ENCODE measurements at places on chromosomes 13 and 19.

DNA sequence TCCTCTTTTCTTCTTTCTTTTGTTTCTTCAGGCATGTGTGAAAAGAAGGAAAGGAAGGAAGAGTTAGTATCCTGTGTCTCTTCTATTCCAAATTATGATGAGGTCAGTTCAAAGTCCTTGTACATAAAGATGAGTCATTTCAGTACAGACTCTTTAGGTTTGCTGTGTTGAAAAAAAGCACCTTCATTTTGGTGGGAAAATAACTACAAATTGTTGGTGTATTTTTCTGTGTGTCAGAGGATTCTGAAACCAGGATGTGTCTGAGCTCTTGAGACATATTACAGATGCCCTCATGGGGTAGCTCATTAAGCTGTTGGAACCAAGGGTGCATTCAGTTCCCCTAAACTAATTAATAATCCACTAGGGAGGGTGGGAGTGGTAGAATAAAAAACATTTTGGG lies 5.8 kb upstream of the HSPH1 start:
- no peak for DNase-seq

GRCh38 chr13:99507054-99507453 lies 5.8 kb downstream of the TM9SF2 start:
- DNase-seq: no peak

- DNase-seq: no peak
Observed at GRCh38 chr13:30071969-30072817, 221.8 kb upstream of the UBL3 start.

DNA sequence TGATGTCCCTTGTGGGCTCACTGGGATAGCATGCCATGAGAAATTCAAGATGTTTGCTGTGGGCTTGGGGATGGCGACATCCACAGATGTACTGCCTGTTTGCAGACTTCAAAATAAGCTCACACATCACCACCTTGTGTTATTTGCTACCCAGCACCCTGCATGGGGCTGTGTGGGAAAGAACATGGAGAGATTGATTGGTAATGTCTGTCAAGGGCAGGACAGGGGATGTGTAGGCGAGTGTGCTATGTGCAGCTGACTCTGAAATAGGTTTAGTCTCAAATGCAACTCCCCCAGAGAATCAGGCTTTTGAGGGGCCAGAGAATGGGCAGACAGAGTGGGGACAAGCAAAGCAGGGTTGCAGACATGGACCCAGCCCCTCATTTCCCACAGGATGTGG lies 24.7 kb downstream of the PNPLA6 start:
- no peak for DNase-seq

DNA sequence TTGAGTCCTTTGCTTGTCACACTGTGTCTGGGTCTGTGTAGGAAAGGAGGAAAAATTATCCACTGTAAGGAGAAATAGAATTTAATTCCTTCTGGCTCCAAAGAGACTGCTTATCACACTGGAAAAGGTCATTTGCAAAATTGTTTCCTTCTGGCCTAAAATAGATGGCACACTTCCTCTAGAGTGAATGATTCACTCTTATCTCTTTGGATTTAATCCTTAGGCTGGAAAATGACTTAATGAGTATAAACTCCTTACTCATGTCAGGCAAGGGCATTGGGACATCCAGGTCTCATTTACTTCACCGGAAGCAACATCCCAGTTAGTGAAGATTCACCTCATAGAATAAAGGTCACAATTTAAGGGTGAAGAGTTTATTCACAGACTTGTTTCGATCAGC lies 293.6 kb downstream of the OXGR1 start:
- no peak for DNase-seq

- no peak for DNase-seq
Observed at GRCh38 chr19:2289714-2290435, 7.9 kb upstream of the PEAK3 start.

- no peak for DNase-seq
Observed at GRCh38 chr13:41851351-41851750, 109.6 kb downstream of the VWA8 start.

- no peak for DNase-seq
Observed at GRCh38 chr13:21846605-21847004, 175.7 kb downstream of the FGF9 start.

- no peak for DNase-seq
Observed at GRCh38 chr13:22740264-22740663, 440.5 kb upstream of the SGCG start.

GRCh38 chr19:1037621-1038064 lies 2.3 kb upstream of the ABCA7 start:
- no peak for DNase-seq

- no peak for DNase-seq
Observed at GRCh38 chr13:112716841-112717520, 27.1 kb downstream of the ATP11A start.

GRCh38 chr13:78323040-78323439 lies 280.3 kb downstream of the POU4F1 start:
- DNase-seq: no peak

- DNase-seq: peak; percentile 53
Observed at GRCh38 chr13:104571161-104571892, 1505.1 kb upstream of the SLC10A2 start.

- no peak for DNase-seq
Observed at GRCh38 chr19:43620061-43621001, 902 bp upstream of the ZNF428 start.

DNA sequence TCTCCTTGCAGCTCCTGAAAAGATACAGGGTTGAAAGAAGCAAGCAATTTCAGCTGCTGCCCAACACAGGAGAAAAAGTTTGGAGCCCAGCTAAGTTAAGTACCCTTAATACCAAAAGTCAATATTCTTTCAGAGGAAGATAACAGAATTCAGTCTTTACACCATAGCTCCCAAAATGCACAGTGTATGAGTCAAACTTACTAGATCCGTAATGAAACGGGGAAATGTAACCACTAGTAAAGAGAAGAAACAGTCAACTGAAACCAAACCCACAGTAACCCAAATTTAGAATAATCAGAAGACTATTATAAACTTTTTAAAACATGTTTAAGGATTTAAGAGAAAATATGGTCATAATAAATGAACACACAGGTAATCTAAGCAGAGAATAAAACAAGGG lies 45.2 kb downstream of the SUCLA2 start:
- no peak for DNase-seq

- no peak for DNase-seq
Observed at GRCh38 chr19:14669940-14670339, 4.7 kb downstream of the ADGRE3 start.

DNA sequence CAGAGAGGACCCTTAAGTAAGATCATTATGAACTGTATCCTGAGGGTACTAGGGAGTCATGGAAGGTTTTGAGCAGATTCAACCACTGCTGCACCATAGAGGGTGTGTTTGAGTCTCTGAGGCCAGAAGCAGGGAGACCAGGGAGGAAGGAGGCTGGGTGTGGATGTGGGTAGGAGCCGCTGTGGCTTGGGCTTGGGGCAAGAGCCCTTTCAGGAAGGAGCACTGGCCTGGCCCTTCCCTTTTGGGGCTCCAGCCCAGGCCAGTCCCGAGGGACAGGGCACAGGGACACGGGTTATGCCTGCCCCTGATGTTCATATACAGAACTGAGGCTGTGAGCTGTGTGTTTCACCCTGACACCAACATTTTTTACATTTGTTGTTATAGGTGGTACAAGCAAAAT lies 7.2 kb downstream of the CIC start:
- no peak for DNase-seq

DNA sequence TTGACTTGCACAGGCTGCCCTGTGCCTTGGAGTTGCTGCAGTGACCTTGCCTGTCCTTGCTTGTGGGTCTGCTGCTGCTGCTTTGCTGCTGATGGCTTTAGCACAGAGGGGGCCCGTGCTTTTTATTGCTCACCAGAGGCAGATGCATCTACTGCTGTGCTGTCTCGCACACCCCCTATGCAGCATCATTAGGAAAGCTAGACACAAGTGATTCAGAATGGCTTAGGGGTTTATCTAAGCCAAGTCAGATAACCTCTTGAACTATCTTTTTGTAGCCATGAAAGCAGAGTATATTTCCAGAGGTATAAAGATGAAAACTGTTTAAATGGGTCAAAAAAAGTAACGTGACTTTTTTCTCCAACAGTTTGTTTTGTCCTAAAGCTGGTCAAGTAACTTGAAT lies 7.8 kb downstream of the GTF3A start:
- DNase-seq: no peak

GRCh38 chr13:77696006-77696878 lies 1.2 kb upstream of the SLAIN1 start:
- no peak for DNase-seq

DNA sequence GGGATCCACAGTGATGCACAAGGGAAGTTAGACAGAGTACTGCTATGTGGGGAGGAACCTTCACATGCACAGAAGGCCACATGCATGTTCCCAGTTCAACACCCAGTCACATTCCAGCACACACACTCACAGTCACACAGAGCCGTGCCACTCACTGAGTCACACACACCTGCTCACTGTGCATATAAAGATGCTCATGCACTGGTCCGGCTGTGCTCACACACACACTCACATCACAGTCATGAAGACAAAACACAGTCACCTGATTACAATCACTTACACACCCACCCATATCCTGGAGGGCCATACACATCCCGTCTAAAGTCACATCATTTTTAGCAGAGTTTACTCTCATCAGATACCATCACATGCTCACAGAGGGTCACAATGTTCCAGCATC lies 478 bp downstream of the CLC start:
- DNase-seq: no peak

DNA sequence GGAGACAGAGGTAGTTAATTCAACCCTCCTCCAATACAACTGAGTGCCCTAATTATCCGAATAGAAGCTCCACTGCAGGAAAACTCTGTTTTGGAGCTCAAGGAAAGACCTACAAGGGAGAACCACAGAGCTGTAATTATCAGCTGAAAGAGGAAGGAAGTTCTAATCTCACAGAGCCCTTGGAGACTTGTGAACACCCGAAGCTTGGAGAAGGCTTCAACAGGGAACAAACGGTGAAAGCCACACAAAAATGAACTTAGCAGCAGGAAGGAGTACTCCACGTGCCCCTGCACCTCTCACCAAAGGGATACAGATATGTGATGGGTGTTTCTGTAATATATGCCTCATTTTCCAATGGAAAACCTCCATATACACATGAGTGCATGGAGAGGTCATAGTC lies 61.1 kb downstream of the IRS2 start:
- DNase-seq: no peak

DNA sequence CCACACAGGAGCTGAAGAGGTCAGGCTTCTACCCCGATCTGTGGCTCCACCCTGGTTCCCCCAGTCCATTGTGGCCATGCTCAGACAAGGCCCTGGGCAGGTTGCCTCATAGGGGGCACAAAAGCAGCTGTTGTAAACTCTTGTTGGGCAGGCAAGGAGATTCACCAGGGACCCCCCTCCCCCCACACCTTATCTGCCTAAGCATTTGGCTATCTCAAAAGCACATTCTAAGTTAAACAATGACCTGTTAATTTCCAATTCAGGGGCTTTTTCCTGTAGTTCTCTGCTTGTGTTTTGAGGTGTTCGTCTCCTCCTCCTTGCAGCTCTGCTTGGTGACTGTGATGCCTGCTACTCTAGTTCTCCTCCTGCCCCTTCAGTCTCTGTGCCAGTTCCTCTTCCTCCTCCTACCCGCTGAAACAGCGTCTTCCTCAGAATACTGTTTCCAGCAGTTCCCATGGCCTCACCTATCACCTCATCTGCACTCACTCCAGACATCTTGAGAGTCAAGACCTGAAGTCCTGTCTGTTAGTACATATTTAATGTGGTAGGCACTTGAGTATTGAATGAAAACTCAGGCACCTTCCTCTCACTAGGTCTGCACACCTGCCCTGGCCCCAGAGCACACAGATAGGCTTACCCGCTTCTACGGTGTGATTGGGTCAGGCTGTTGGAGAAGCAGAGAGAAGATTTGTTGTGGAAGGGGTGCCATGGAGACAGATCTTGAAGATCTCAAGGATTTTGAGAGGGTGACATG lies 31.7 kb downstream of the SPATA13 start:
- DNase-seq: no peak
